MG63 (cell line): ENCODE measurements at places on chromosomes 7 and 10. TPM values are rescaled to one million over a fixed set of nuclear protein-coding genes. Genes with fewer than 3 reads are reported as not detected.
A peak's percentile ranks its signal among the peaks of the same experiment; 100 is the strongest.

The MKX gene
- total RNA-seq: 33.7 and 36.4 TPM in 2 replicates

The SPDYE5 gene
- total RNA-seq: not detected in 2 replicates

The PFKP gene
- 121 and 183 TPM in 2 replicates for total RNA-seq

The HABP2 gene
- total RNA-seq: not detected in 2 replicates

The ARHGAP12 gene
- 18.0 and 34.1 TPM in 2 replicates for total RNA-seq

The SRI gene
- 84.4 and 102 TPM in 2 replicates for total RNA-seq

The MET gene
- total RNA-seq: 46.7 and 49.4 TPM in 2 replicates

The CLEC5A gene
- total RNA-seq: not detected in 2 replicates

The CYP2W1 gene
- total RNA-seq: not detected in 2 replicates

The SRRM3 gene
- 1.2 and 1.4 TPM in 2 replicates for total RNA-seq

The ZNF467 gene
- total RNA-seq: not detected in 2 replicates

The FAM237B gene
- not detected in 2 replicates for total RNA-seq

The NEUROG3 gene
- not detected in 2 replicates for total RNA-seq

DNA sequence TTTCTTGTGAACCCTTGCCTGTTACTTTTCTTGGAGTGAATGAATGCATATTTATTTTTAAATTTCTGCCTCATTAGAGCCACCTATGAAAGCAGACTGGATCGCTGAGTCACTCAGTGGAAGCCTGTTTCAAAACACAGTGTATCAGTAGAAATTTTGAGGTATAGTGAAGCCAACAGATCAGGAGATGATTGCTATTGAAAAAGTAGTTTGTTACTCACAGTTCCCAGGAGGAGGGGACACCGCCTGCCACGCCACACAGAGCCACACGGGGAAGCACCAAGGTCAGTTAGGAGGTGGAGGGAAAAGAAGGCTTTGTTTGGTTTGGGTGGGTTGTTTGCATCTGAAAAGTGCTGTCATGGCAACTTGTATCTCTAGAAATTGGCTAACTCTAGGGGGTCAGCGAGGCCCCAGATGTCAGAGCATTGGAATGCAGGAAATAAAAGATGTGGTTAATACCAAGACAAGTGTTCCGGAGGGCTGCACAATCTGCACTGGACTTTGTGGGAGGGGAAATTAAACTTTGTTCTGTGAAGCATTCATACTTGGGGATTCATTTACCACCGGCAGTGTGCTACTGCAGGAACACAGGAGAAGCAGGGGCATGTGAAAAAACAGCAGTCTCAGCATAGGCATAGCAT, 106.4 kb upstream of the SDK1 start:
- DNase-seq: peak; percentile 16

GRCh38 chr7:6398943-6399342, 48.8 kb downstream of the DAGLB start:
- DNase-seq: no peak

DNA sequence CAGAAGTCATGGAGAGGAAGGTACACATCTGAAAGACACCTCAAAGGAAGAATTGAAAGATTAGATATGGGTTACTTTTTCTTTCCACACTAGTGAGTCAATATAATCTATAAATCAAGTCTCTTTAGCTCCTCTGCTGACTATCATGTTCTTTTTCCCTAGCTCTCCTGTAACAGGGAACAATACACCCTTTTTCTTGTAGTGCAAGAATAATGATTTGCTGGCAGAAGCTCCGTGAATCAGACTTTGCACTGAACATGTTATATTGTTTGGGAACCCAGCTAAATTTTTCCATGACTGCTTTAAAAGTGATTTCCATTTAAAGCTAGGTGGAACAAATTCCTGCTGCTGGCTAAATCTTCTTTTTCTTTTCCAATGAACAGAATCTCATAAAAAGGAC, 756.6 kb upstream of the C7orf33 start:
- DNase-seq: no peak

DNA sequence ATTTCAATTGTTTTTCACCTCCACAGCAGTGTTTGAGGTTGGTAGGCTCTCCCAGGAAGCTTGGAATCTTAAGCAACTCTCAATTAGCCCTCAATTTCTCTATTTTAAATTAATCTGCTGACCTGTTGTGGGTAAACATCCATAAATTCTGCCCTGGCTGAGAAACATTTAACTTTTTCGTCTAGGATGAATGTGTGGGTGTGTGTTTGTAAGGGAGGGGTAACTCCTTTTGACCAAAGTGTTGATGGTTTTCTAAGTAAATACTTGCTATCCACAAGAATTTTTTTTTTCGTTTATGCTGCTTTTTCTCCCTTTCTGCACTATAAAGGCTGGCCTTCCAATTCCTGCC, 973 bp downstream of the PPP3CB start:
- no peak for DNase-seq

DNA sequence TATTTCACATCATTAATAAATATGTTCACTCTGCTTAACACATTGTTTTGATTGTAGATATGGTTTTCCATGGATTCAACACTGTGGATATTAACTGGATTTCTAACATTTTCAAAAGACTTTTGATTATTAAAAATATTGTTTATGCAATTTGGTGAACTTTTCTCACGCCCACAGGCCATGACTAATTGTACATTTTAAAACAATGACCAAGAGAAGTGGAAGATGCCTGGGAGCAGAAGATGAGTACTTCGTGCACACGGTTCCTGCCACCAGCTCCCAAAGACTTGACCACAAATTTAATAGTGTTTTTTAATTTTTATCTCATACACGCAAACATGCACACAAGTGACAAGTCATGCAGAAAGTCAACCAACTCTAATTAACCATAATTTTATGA, 451.0 kb upstream of the ADARB2 start:
- DNase-seq: no peak

DNA sequence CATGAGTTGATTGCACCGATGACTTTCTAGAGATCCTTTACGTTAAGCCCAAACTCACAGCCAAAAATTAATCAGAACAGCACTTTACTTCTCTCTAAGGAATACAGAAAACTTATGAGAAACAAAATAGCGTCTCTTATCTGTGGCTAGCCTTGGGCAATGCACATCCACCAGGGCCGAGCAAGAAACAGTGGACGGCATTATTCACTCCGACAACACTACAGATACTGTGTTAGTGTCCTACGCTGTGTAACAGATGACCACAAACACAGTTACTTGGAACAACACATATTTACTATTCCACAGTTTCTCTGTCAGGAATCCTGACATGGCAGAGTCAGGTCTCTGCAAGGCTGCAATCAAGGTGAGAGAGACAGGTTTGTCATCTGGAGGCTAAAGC, 598.3 kb upstream of the ADARB2 start:
- DNase-seq: no peak

GRCh38 chr7:44985033-44985695, 6.3 kb upstream of the MYO1G start:
- no peak for DNase-seq

DNA sequence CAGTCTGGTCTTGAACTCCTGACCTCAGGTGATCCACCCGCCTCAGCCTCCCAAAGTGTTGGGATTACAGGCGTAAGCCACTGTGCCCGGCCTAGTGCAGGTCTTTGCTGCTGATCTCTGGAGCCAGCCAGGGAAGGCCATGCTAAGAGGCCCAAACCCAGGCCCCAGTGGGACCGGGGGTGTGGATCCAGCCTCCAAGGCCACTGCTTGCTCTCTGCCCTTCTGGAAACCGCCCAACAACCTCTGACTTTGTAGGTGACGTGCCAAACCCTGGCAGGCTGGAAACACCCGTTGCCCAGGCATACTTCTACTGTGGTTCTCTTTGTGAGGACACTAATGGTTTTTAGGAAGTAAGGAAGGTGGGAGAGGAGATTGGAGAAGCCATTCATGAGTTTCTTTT, 83.5 kb upstream of the GNA12 start:
- no peak for DNase-seq

GRCh38 chr7:85322252-85322651, 135.4 kb upstream of the SEMA3D start:
- DNase-seq: no peak

DNA sequence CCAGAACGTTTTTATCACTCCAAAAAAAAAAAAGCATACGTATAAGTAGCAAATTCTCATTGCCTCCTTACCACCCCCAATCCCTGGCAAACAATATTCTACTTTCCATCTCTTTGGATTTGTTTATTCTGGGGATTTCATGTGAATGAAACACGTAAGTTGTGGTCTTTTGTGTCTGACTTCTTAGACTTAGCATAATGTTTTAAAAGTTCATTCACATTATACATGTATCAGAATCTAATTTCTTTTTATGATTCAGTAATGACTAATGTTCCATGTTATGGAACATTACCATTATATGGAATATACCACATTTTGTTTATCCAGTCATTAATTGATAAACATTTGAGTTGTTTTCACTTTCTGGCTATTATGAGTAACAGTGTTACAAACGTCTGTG, 12.5 kb upstream of the KLHL7 start:
- no peak for DNase-seq

- no peak for DNase-seq
Observed at GRCh38 chr7:88835147-88835728, 39.7 kb upstream of the TEX47 start.

DNA sequence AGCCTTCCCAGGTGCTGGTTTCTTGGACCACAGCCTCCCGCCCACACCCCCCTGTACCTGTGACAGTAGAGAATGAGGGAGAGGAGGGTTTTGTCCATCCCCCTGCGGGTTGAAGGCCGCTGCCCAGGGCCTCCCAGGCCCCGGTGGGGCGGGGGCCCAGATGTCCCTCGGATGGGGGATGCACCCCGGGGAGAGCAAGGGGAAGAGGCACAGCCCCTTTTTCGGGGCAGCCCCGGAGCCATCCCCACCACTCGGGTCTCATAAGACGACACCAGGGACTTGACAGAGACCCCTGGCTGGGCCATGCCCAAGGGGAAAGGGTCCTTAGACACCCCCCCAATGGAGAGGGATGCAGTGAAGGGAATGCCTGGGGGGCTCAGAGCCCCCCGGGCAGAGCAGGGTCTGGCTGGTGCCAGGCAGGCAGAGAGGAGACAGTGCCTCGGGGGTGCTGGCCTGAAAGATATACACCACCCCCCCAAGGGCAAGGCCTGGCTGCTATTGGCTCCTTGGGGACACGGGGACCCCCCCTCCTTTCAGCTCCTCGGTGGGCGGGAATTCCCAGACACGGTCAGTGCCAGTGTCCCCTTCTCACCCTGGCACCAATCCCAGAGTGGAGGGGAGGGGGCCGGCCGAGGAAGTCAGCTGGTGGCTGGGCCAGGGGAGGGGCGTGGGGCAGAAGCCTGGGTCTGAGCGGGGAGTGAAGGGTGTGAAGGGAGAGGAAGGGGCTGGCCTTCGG, 3.7 kb upstream of the SPACDR start:
- DNase-seq: no peak

DNA sequence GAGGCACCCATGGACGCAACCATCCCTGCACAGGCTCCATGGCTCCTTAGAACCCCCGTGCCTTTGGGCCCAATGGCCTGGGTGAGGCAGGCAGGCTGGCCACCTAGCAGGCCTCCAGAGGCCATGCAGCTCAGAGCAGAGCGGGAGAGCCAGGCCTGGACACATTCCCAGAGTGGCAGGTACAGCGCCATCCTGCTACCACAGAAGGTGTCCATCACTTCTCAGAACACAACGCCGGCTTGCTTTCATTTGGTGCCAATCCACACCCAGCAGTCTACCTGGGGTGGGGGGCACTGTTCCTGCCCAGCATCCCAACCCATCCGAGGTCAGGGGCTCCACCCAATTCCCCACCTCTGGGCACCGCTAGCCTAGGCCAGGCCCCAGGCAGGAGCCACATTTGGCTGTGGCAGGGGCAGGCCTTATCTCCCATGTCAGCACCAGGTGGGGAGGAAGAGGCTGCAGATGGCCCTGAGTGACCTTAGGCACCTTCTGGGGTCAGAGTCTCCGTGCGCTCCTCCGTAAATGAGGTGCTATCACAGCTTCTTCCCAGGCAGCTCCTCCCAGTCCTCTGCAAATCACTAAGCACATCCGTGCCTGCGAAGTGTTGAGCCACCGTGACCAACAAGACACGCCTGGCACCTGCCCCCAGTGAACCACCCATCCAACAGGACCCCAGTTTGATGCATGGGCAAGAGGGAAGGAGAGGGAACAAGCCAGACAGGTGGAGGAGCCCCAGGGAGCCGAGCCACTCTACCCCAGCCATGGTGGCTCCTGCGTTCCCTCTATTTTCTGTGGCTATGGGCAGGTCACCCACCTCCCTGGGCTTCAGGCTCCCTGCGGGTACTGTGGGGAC, 14.2 kb downstream of the KCNH2 start:
- no peak for DNase-seq

DNA sequence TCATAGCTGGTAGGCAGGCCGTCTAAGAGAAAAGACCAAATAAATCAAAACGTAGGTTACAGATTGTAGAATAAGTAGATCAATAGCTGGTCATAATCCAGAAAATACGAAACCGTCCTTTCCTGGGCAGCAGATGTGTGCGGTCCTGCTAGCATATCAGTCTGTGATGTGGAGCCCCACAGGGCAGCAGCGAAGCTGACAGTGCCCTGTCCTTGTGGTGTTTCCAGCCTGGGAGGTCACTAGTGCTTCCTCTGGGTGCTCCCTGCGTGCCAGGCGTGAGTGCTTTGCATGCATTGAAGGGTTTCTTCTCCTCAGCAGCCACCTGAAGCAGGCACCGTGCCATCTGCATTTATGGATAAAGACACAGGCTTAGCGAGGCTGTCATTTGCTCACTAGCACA, 41.7 kb downstream of the IL15RA start:
- no peak for DNase-seq

DNA sequence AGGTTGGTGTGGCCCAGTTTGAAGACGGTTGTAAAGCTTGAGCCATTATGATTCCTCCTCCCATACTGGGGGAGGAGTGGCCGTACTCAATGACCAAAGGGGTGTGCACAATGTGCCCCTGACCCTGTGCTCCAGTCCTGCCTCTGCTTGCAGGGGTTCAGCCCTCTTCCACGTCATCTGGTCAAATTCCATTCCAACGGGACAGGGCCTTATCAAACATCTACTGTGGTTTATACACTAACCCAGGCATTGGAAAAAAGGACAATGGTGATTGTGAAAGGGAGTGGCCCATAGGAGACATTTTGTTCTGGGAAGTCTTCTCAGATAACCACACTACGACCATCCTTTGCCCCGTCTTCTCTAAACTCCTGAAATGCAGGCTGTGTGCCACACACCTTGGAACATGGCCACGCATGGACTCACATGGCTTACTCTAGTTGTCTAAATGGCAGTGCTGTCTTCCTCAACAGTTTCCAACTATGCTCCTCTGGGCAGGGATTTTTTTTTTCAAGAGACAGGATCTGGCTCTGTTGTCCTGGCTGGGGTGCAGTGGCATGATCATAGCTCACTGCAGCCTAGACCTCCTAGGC, 103.0 kb downstream of the JCAD start:
- DNase-seq: no peak

GRCh38 chr7:75575488-75576121, 83.5 kb downstream of the SPDYE5 start:
- no peak for DNase-seq
